ENCODE measurements at places on chromosomes 5 and 9. TPM values are rescaled to one million over a fixed set of nuclear protein-coding genes. Genes with fewer than 3 reads are reported as not detected.

DNA sequence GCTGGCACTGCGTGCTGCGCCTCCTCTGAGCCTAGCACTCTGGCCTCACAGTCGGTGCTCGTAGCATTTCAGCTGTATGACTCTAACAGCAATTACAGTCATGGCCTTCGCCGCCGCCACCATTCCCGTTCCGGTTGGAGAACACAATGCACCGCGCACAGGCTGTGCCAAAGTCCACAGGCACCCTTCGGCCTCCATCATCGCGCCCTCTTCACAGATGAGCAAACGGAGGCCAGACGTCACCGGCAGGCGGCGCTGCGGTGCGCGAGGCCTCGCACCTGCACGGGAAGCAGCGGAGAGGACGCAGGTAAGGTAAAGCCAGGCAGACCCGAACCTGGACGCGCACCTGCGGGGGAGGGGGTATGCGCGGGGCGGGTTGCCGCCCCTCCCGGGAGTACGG lies 128.9 kb downstream of the BARX1 start:
- H3K4me3 ChIP-seq, result no peak overlapping the region
- H3K36me3 ChIP-seq, result no peaks in the 10 kb centered on the region
- no peaks in the 10 kb centered on the region for H3K4me1 ChIP-seq
- H3K27me3 ChIP-seq, result no peaks in the 10 kb centered on the region
- H3K27ac ChIP-seq, result no peak overlapping the region
- no peak for DNase-seq

Gene TMEM171
- polyA plus RNA-seq, result not detected

Gene EGR1
- polyA plus RNA-seq, result 8.4 TPM

DNA sequence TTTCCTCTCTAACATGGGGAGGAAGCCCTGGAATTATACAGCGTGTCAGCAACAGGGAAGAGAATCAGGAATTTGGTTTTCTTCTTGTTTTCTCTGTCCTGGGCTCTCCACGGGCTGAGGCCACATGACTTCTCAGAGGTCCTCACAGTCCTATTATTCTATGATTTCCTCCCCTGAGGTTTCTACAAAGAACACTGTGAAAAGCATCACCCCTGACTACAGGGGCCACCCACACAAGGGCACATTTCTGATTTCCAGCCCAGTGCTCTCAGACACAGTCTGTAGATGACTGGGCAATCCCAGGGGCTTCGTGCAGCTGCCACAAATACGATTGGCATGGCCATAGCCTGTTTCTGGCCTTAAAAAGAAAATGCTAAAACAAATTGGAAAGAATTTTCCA lies 284.9 kb downstream of the CEMIP2 start:
- no peaks in the 10 kb centered on the region for H3K36me3 ChIP-seq
- H3K4me1 ChIP-seq, result peaks cover 4% of the 10 kb centered on the region
- no peak for DNase-seq

Gene PRDM9
- not detected for polyA plus RNA-seq

Gene PRUNE2
- polyA plus RNA-seq, result 1.5 TPM

Gene LPAR1
- polyA plus RNA-seq, result 18.1 TPM

All from CD14-positive monocyte (primary cell).